ENCODE measurements at places on chromosomes 3 and 15. TPM values are rescaled to one million over a fixed set of nuclear protein-coding genes. Genes with fewer than 3 reads are reported as not detected.

DNA sequence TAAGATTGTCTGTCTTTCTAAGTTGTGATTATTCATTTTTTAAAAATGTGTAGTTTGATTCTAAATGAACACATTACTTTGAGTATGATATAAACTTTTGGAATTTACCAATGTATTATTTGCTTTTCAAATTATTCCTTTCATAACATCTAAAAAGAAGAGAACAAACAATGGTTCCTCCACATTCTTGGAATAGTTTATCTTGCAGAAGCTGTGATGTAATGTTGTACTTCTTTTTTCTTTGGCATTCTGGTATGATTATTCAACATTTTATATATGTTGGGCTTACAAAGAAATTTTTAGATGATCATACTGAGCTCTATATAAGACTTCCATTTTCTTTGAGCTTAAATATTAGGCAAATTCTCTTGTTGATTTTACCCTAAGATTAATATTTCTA is 419.2 kb downstream of the DIPK2A start:
- no peaks in the 10 kb centered on the region for H3K4me1 ChIP-seq
- no peaks in the 10 kb centered on the region for H3K36me3 ChIP-seq
- H3K27ac ChIP-seq = no peak overlapping the region
- DNase-seq = no peak

DNA sequence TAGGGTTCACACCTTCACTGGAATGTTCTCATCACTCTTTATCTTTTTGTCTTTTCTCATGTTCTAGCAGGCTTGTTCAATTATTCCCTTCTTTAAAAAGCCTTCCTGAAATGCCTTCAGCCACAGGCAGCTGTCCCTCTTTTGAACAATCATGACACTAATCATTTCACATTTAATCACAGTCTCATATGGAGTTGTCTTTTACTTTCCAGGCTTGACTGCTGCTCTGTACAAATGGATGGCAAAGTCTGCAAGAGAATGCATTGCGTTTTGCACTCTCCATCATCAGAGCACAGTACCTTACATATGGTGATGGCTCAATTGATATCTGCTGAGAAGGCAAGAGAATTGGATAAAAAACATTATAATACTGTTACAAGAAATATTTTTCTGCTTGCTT is 529.8 kb downstream of the DIPK2A start:
- H3K27me3 ChIP-seq = no peaks in the 10 kb centered on the region
- DNase-seq = no peak
- no peak overlapping the region for H3K27ac ChIP-seq
- H3K4me3 ChIP-seq = no peak overlapping the region

DNA sequence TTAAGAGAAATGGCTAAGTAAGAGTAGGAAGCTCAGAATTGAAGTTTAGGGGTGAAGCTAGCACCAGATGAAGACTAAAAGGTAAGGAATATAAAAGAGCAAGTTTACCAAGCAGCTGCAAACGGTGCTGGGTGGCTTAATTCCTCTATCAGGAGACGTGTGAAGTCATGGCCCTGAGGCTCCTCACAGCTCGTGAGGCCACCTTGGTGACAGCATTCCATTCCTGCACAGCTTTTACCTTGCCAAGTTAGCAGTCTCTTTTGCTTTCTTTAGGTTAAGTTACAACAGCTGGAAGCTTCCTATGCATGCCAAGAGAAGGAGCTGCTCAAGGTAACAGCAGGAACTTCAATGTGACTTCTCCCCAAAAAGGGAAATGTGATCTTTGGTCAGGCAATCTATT is 6.4 kb downstream of the TMCO5A start:
- H3K27ac ChIP-seq = no peak overlapping the region
- no peaks in the 10 kb centered on the region for H3K36me3 ChIP-seq
- no peak for DNase-seq
- H3K4me1 ChIP-seq = no peaks in the 10 kb centered on the region
- H3K4me3 ChIP-seq = no peak overlapping the region

DNA sequence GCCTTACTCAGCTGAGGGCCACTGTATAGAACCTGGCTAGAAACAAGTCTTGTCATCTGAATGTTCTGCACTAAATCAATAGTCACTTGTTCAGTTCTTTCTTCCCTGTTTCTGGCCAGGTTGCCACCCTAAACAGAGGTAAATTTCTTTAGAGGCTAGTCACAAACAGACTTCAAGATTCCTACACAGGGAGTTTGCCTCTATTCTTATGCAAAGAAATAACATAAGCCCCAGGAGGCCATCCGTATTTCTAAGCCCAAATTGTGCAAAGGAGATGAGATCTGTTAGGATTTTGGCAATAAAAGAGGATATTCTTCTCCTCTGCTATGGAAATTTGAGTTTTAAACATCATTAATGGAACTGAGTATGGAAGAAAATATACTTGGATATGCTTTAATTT is 4.9 kb downstream of the ZIC4 start:
- no peak overlapping the region for H3K4me3 ChIP-seq
- H3K36me3 ChIP-seq = no peaks in the 10 kb centered on the region
- no peaks in the 10 kb centered on the region for H3K27me3 ChIP-seq
- no peaks in the 10 kb centered on the region for H3K4me1 ChIP-seq

DNA sequence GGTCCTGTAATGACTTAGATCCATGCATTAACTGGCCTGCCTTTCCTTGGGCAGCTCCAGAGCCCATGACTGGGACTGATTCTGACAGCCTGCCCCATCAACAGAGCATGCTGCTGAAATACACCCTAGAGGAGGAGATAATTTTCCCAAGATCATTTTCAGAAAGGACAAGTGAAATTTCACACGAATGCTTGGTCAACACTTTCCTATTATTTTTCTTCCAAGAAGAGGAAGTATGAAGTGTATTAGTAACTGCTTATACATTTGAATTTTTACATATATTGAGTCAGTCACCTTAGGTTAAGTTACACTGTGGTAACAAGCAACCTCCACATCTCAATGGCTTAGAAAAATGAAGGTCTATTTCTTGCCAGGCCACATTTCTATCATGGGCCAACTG is 9.7 kb upstream of the NMNAT3 start:
- no peak overlapping the region for H3K27ac ChIP-seq
- H3K4me3 ChIP-seq = no peak overlapping the region
- no peaks in the 10 kb centered on the region for H3K4me1 ChIP-seq
- no peaks in the 10 kb centered on the region for H3K36me3 ChIP-seq
- DNase-seq = no peak
- no peaks in the 10 kb centered on the region for H3K27me3 ChIP-seq

The PRR23B gene
- not detected for polyA plus RNA-seq

The PARL gene
- polyA plus RNA-seq = 123 TPM

The XPC gene
- polyA plus RNA-seq = 50.0 TPM

The ATG3 gene
- 70.9 TPM for polyA plus RNA-seq

Data from naive thymus-derived CD4-positive, alpha-beta T cell (primary cell).